IPS-NIHi11 (cell line): ENCODE measurements at places on chromosomes 3 and 15.
A peak's percentile ranks its signal among the peaks of the same experiment; 100 is the strongest.

DNA sequence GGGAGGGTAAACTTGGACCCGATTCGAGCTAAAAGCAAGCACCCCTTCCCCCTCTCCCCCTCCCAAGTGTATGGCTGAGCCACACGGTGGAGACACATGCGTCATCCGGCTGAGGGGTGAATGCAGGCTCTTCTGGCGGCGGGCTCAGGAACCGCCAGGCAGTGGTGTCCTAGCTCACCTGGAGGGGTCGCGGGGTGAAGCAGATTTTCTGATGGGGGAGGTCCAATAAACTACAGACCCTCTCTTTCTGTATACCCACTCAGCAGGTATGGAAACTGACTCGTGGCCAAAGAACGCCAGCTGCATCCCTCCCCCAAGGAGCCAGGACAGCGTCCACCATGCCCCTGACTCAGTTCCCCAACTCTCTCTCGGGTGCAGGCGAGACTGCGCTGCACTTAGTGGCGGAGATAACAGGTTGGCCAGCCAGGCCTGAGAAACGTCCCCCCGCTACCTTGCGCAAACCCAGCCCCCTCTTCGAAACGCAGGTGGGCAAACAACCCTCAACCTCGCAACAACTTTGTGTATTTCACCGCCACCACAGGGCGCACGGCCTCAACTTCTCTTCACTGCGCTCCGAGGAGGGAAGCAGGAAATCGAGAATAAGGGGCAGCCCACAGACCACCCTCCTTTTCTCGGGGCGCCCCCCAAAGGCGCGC, 1.3 kb downstream of the MAGI1 start:
- DNase-seq, result peak; percentile 61

DNA sequence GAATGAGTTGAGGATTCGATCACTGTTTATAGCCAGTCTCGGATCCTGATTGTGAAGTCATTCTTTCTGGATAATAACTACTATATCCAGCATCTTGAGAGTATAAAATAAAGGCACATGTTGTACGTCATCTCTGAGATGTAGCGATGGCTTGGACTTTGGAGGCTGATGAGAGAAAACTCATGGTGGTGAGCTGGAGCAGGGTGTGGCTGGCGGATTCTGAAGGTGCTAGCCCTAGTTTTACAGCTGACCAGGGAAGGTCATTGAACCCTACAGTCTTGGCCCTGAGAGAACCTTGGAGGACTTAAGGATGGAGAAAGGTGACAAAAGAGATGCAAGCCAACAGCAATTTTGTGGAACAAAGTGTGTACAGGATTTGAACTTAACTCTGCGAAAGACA, 153.8 kb downstream of the IGF1R start:
- no peak for DNase-seq

GRCh38 chr3:56764904-56765547, 36.7 kb downstream of the ARHGEF3 start:
- DNase-seq, result no peak

- no peak for DNase-seq
Measured at GRCh38 chr3:134044459-134044858, 14.7 kb upstream of the SLCO2A1 start.

- DNase-seq, result peak; percentile 71
Measured at GRCh38 chr3:49469037-49469935, 781 bp upstream of the DAG1 start.

DNA sequence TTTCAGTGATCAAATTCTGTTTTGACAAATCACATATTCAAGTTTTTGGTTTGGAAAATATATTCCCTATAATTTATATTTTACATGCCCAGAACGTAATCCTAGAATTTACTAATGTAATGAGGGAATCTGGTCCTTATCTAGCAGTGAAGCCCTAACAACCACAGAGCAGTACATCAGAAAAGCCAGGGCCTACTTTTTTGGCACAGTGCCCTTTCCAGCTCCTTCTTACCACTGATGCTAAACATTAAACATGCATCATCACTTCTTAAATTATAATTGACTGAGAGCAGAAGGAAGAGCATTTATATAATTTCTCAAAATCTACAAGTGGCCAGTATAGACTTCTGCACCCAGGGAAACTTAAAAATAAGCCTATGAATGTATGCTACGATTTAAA, 66.7 kb downstream of the FBXL22 start:
- no peak for DNase-seq

- DNase-seq, result no peak
Measured at GRCh38 chr15:28084547-28084946, 14.6 kb downstream of the OCA2 start.

DNA sequence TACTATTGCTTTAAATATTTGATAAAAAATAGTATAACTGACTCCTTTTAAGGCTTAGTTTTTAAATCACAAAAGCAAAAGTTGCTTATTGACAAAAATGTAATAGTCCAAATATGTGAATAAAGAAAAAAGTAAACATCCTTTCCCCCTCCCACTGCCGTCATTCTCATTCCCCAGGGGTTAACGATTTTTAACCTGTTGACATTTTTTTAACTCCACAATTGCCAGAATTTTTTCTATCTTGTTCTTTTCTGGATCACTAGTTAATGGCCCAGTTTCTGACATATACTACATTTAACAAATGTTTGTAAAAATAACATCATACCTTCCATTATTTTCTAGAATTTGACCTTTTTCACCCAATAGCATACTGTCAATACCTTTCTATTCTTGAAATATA, 60.6 kb upstream of the TCF12 start:
- DNase-seq, result no peak

- no peak for DNase-seq
Measured at GRCh38 chr3:163582967-163583366, 1495.3 kb downstream of the SI start.

DNA sequence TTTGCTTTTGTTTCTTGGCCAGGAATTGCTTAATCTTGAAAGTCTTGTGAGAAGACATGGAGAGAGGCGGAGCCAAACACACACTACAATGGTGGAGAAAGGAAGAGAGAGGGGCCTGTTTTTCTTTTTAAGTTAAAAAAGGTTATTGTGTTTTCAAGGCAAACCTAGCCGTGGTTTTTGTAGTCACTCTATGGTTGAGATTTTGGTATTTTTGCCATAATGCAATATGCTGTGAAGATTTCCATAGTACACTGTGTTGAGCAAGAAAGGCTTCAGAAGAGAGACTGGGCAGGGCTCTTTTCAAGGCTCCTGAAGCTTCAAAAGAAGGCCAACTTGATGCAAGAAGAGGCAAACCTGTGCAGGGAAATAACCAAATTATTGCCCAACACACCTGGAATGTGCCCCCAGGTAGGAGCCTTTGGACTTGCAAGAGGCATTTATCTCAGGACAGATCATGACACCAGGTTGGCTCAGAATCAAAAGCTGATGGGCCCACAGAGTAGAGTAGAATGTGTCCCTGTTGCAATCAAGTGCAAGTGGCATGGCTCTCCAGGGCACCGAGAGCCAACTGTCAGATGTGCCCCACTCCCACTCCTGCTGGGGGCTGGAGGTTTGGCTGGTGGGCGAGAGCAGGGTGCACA, 22.1 kb downstream of the AMOTL2 start:
- no peak for DNase-seq

- no peak for DNase-seq
Measured at GRCh38 chr3:120928991-120929390, 21.0 kb downstream of the STXBP5L start.

DNA sequence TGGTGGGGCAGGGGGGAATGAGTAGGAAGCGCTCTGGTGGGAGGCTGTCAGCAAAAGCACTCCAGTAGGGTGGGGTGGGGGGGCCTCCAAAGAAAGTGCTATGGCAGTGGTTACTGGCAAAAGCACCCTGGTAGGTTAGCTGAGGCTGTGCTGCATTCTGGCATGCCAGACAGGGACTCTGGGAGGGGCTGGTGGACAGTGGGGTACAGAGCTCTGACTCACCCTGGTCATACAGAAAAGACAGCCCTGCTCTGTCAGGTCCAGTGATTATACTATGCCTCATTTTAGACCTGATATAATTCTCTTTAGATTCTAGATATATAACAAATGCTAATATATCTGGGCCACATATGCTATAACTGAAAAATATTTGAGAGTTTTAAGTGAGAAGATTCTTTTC, 82.8 kb upstream of the CPNE4 start:
- no peak for DNase-seq

GRCh38 chr3:52052831-52053306, 3.5 kb downstream of the DUSP7 start:
- peak; percentile 76 for DNase-seq

DNA sequence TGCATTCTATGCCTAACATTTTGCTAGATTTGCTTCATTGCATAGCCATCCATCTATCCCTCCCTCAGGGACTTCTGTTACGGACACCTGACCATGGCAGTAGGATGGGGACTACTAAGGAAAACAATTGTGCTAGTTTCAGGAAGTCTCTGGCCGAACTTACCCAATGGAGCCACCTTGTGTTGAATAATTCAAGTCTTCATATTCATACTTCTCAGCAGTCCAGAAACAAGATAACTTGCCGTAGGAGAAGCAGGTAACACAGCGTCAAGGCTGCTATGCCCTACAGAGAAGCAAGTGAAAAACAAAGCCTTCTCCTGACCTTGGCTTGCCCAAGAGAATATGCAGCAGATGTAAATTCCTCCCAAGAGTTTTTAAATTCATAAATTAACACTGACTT, 685.3 kb downstream of the GRM7 start:
- DNase-seq, result no peak

DNA sequence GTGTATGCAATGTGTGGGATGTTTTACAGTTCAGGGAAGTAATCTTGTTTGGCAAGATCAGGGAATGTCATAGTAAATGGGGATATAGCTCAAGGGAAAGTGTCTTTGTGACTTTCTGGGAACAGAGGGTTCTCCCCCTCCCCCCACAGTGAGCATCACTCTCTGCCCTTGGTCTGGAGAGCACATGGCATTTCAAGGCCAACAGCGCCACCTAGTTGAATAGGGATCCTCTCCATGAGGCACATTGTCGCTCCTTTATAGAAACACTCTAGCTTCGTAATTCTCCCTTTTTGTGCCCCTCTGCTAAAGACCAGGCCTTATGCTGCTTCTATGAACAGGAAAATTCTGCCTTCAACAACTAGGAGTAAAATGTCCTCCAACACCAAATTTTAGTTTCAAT, 37.1 kb upstream of the ARNT2 start:
- DNase-seq, result peak; percentile 25

DNA sequence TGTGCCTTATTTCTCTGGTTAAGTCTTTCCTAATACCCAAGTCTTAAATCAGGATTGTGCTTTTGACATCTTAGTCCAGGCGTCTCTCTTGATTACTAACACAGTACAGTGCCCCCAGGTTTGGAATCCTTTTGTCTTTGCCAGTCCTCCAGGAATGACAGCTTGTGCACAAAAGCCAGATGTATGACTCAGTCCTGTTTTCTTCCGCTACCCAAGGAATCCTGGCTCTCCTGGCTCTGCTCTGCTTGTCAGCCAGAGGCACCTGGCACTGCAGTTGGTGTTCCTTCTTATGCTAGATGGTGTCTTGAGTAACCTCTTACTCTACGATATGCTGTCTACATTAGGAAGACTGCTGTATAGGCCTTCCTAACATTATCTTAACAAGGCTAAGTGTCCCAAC, 728.2 kb upstream of the NECTIN3 start:
- no peak for DNase-seq

DNA sequence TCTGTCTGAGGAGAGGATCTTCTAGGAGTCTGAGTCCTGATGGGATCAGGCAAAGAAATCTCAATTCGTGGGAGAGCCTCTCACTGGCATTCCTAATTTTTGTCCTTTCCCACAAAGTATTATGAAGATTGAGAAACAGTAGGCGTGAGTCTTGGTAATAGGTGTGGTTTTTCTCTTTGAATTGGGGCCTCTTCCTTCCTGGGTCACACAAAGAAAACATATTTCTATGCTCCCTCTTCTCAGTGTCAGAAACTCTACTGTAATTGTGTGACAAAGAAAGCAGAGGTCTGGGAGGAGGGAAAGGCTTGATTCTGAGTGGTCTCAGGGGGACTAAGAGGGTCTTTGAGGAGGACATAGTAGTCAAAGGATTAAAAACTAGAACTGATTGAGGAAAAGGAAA, 6.0 kb downstream of the GABRR3 start:
- DNase-seq, result no peak

DNA sequence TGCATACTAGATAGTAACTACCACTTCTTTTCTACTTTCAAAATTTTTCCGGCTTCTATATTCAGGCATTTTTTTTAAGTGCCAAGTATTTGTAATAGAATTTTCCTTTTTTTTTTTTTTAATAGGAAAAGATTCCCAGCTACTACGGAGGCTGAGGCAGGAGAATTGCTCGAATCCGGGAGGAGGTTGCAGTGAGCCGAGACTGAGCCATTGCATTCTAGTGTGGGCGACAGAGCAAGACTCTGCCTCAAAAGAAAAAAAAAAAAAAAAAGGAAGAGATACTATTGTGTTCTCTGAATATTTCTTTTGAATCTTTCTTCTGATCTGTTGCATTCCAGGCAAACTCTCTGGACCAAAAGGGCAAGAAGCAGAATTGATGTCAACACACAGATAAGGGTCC, 557.3 kb downstream of the FGF12 start:
- no peak for DNase-seq

GRCh38 chr3:152910966-152911365, 76.0 kb downstream of the P2RY1 start:
- no peak for DNase-seq

DNA sequence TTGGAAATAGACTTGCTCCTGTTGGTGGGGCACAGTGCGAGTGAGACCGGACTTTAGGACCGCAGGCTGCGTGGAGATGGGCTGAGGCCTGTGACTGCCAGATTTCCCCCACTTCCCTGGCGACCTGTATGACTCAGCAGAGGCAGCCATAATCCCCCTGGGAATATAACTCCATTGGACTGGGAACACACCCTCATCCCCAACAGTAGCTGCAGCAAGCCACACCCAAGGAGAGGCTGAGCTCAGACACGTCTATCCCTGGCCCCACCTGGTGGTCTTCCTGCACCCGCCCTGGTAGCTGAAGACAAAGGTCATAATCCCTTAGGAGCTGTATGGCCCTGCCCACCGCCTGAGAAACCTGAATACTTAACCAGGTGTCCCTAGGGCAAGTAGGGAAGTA, 42.6 kb downstream of the DZIP1L start:
- no peak for DNase-seq

GRCh38 chr3:31246293-31247062, 286.2 kb upstream of the STT3B start:
- no peak for DNase-seq

GRCh38 chr3:184716622-184717398, 4.9 kb upstream of the MAGEF1 start:
- peak; percentile 73 for DNase-seq

GRCh38 chr3:172286548-172287148, 161.6 kb downstream of the GHSR start:
- no peak for DNase-seq
